Stimulated activated memory B cell treated with anti-CD40 and anti-IgM and Interleukin-4, amounts not matched to agents 10 μg/mL and 1 μg/mL and 100 μg/mL, for 72 hours (primary cell): ENCODE measurements at places on chromosomes 2 and 18.

GRCh38 chr2:39491653-39492052, 54.6 kb upstream of the MAP4K3 start:
- ATAC-seq, result peak; percentile 10

DNA sequence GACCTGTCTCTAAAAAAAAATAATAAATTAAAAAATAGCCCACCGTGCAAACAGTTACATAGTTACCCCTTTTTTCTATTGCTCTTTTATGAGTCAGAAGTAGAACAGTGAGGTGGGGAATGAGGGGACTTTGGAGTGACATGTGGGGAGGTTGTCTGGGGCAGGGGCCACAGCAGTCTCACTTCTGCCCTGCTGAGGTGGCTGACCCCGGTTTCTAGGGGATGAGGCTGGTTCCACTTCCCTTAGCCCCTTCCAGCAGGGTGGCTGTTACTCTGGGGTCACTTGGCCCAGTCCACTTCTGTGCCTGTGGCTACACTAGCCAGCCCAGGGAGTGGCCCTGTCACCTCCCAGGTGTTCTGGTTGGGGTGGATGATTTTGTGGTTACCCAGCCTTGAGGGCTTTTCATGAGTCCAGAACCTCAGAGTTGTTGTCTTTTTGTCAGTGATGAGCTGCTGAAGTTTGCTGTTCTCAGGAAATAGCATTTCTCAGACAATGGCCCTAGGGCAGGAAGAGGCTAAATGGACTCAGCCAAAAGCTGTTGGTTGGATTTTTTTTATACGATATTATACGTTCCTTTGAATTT, 28.0 kb upstream of the SCLY start:
- peak; percentile 75 for ATAC-seq

DNA sequence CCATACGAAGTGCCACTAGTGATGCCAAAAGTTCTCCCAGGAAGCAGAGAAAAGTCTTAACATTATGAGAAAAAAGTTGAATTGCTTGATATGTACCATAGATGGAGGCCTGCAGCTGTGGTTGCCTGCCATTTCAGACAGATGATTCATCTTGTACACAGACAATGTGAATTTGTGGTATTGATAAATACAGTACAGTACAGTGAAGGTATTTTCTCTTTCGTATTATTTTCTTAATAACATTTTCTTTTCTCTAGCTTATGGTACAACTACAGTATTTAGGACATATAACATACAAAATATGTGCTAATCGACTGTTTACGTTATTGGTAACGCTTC, 33.6 kb upstream of the VWC2L start:
- no peak for ATAC-seq

- no peak for ATAC-seq
These were observed 30.3 kb downstream of the SULT1C4 start for GRCh38 chr2:108407864-108408729.

DNA sequence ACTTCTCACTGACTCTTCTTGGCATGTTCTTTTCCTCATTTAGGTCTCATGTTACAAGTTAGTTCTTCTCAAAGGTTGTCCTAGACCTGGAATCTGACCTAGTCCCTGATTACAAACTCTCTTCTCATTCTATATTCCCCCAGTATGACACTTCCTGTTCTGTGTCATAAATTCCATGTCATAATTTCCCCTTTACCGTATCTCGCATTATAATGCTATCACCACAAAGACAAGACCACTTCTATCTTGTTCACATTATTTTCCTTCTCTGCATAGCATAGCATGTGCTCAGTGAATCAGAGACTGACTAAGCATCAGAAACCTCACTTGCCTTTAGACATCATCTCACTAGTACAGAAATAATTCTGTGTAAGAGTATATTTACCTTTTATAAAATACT, 63.6 kb upstream of the CAVIN2 start:
- ATAC-seq, result no peak

DNA sequence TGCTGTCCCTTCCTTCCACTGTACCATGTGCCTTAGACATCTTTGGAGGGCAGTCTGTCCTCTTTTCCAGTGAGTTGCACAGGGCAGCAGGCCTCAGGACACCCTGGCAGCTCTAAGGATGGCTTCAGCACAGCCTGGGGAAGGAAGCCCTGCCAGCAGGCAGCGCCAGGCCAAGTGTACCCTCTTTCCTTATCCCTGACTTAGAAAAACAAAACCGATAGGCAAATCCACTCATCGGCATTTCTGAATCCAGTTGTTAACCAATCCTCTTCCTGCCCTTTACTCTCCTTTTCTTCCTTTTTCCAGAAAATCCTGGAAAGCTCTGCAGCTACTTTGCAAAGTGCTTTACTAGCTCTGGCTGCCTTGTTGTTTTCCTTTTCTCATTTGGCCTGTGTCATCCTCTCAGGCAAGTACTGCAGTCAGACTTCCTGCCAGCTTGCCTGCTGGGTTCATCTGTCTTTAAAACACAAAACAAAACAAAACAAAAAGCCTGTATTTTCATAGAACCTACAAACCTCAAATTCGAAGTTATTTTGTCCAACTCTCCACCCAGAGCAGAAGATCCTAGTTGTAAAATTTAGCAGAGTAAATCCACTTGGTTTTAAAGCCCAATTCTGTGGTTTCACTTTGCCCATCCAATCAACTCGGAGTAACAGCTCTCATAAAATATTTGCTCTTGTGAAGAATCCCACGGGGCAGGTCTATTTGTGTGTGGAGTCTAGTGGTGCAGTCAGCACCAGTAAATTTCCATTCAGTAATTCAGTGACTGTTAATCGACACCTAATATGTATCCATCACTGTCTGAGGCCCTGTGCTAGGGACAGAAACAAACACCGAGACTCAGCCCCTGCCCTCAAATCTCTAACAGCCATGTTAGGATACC, 45.2 kb downstream of the PCBP1 start:
- peak; percentile 86 for ATAC-seq

GRCh38 chr2:118003396-118003824, 10.5 kb downstream of the CCDC93 start:
- ATAC-seq, result peak; percentile 93

- no peak for ATAC-seq
These were observed 24.4 kb downstream of the ZNF892 start for GRCh38 chr2:95231723-95232122.

DNA sequence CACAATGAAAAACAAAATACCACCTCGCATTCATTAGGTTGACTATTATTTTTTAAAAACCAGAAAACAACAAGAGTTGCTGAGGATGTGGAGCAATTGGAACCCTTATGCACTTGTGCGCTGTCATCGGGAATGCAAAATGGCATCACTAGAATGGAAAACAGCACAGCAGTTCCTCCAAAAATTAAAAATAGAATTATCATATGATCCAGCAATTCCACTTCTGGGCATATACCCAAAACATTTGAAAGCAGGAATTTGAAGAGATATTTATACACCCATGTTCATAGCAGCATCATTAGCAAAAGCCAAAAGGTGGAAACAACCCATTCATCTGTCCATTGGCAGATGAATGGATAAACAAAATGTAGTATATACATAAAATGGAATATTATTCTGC, 11.9 kb upstream of the NMUR1 start:
- no peak for ATAC-seq

GRCh38 chr2:186558512-186559276, 31.2 kb upstream of the ITGAV start:
- no peak for ATAC-seq

DNA sequence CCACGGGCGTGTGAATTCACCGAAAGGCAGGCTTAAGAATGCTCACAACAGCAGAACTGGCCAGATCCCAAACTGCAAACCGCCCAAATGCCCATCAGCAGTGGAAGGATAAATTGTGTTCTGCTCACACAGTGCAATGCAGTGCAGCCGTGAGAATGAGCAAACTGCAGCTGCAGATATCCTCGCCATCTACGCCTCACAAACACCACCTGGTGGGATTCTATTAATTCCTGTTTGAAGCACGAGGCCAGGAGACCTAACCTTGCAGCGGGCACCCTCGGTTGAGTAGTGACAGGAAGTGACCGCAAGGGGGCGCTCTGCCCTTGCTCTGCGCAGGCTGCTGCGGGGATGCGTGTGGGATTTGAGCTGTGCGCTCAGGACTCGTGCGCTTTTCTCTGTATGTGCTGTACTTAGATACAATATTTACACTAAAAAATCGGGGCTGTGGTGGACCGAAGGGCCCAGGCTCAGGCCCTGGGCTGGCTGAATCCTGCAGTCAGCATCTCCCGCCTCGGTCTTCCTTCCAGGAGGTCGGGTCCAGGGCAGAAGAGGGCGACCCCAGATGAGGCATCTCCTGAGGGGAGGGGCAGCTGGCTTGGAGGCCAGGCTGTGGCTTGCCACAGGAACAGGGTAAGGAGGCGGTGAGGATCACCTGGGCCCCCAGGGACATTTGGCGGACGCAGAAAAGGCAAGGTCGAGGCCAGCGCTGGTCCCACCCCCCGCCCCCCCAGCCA, 19.8 kb upstream of the PDIA6 start:
- ATAC-seq, result peak; percentile 79

DNA sequence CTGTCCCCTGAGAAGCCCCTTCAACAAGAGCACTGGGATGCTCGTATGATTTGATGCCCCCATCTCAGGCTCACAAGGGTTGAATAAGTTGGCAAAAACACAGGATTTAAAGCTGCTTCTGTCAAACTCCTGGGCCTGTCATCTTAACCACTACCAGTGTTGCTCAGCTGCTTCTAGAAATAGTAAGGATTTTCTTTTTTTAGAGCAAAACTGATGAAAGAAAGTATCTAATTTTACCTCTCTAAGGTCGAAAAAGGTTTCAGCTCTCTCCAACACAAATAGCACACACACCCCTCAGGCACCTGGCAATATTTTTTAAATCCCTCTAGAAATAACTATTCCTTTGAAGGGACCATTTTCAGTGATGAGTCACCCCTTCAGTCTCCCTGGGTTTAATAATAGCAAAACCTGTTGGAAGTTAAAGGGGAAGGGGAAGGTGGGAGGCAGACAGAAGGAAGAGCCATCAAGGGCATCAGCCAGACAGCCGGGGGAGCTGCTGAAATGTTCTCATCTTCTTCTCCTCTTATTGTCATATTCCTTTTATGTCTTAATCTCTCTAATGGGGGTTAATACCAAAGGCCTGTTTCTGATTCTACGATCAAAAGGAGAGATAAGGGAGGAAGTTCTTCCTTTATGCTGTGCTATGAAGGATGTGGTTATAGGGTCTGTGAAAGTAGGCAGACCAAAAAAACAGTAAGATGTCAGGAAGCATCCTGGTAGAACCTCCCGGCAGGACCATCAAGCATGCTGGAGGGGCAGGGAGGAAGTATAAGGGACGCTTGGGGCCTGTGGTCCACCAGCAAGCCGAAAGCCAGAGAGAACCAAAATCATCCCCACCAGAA, 31.9 kb upstream of the SLC35G4 start:
- ATAC-seq, result no peak

- ATAC-seq, result no peak
These were observed 891.1 kb downstream of the CPS1 start for GRCh38 chr2:211447548-211447947.

GRCh38 chr2:73582364-73582763, 59.9 kb downstream of the NAT8 start:
- ATAC-seq, result no peak

- no peak for ATAC-seq
These were observed 256.8 kb downstream of the RNF152 start for GRCh38 chr18:61635901-61636528.

DNA sequence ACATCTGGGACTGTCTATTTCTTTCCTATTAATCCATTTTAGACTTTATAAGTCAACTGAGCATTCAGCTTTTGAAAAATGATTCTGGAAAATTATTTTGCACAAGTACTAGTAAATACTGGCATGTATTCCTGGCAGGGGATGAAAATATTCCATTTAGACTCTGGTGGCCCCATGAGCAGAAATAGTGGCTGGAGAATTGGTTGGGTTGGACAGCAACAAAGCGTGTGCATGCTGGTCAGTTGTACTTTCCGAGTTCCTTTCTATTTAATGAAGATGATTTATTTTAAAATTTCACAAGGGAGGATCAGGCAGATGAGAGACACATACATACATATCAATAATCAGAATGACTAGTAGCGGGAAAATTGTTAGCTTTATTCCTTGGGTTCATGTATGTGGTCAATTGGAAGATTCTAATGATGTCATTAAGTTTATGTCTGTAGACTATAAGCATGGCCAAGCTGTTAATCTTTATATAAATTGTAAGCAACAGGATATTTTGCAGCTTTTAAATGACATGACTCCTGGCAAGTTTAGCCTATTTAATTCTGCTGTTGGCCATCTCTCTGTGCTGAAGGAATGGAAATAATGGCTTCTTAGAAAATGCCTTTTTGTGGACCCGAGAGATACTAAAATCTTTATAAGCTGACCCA, 541.6 kb downstream of the SLC4A3 start:
- ATAC-seq, result no peak

- no peak for ATAC-seq
These were observed 4.1 kb downstream of the ASB3 start for GRCh38 chr2:53782676-53783075.

DNA sequence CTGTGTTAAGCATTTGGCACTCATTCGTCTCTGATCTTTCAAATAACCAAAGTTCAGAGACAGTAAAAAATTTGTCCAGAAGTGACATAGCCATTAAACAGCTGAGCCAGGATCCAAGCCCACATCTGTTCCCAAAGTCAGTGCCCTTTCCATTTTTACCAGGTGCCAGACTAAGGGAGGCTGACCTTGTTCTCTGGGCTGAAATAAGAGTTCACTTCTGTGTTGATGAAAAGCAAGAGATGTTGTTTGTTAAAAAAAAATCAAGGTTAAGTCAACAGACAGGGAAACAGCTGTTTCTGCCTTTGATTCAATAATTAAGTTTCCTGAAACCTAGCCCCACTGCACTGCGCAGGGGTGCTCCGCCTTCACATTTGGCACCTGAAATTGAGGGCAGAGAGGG, 117.1 kb downstream of the PRKRA start:
- no peak for ATAC-seq

DNA sequence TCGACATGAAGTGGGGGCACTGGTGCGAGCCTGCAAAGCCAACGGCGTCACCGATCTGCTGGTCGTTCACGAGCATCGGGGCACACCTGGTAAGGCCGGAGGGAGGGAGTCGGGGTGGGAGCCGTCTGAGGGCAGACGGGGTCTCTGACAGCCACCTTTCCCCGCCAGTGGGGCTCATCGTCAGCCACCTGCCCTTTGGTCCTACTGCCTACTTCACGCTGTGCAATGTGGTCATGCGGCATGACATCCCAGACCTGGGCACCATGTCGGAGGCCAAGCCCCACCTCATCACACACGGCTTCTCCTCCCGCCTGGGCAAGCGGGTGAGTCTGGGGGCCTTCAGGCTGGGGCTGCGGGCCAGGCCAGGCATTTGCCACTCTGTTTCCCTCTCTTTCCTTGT, 2.9 kb downstream of the IMP4 start:
- ATAC-seq, result no peak

DNA sequence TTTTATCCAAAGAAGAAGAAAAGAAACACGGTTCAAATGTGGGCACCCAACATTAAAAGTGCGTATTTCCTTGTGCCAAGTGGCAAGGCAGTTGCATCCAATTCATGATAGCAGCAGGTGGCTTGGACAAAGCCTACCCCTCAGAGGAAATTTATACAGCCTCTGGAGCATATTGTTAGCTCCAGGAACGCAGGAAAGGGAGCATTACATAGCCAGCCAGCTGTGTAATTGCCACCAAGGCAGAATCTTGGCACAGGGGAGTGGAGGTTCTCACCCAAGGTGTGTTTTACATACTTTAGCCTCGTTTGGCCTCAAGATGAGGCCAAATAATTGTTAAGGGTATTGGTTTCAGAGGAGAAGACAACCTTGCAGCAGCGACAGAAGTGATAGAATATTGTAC, 526.9 kb downstream of the TMEM182 start:
- ATAC-seq, result no peak

- ATAC-seq, result no peak
These were observed 247.0 kb downstream of the DOK6 start for GRCh38 chr18:69647702-69648101.
